IPS DF 6.9 (cell line): ENCODE measurements at places on chromosomes 12 and 14.

GRCh38 chr14:99815696-99816095 is 22.5 kb downstream of the EML1 start:
- DNase-seq = no peak

DNA sequence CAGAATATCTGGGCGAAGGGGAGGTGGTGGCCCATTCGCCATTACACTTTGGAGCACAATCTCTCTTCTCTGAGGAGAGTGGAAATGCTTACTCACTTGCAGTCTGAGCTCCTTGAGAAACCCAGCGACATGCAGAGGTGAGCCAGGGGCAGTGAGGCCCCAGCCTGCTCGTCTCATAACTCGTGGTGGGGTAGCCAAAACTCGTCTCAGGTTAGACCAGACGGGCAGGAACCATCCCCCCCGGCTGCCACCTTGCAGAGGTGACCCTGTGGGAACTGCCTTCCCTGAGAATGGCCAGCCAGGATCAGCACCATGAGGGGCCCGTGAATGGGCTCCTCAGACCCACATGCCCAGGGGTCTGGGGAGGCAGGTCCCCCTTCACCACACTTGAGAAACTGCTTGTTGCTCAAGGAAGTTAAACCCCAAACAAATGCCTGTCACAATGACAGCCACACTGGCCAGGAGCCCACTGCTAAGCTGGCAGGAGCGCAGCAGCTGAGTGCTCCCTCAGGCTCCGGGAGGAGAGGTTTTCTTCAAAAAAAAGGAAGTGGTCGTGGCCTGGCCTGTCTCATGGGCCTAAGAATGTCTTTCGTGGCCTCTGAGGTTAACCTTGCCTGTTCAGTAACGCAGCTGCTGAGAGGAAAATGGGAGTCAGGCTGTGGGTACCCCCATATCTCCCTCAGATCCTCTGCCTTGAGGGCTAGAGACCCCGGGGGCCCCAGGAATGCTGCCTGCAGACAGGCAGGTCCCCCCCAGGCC is 9.2 kb upstream of the ALDH2 start:
- DNase-seq = no peak

- DNase-seq = no peak
Measured at GRCh38 chr12:103139876-103140275, 182.4 kb downstream of the ASCL1 start.

DNA sequence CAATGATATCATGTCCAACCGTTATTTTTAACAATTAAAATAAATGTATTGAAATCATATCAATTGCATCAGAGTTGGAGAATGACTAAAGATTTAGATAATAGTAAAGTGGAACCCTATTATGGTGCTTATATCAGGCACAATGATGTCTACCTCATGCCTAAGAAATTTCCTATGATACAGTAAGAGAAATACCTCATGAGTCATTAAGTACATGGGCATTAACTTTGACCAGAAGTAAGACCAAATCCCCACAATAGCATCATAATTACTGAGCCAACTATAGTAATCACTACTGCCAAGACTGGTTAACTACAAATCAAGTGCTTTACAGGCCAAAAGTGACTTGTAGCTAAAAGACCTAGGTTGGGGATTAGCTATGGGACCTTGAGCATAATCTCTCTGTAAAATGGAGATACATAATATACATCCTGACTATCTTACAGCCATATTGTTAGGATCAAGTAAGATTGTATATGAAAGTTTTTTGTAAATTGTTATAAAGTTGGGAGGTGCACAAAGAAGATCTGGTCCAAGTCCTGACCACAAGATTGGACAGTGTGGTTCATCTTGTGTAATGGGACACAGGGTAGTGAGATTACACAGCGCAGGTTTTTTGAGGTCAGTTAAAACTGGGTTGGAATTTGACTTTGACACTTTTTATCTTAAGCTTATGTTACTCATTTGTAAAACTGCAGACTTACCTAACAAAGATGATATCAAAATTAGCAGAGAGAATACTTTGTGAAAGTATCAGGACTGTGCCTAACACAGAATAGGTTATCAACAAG is 60.5 kb downstream of the ERGIC2 start:
- no peak for DNase-seq

DNA sequence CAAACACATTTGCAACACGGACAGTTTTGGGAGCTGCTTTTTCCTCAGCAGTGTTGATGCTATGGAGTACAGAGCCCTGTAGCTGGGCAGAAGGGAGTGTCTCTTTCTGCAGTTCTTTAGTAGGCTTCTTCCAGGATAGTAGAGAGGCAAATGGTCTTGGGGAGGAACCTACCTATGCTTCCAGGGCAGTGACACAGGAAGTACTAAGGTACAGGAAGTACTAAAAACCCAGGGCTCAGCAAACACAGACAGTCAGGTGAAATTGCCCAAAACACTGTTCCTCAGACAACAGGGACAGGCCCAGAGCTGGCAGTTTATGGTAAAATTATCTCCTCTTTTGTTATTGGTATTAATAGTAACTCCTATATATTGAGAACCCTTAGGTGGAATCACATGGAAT is 217.6 kb downstream of the TTC8 start:
- DNase-seq = no peak

GRCh38 chr12:107126796-107127481 is 33.6 kb upstream of the CRY1 start:
- DNase-seq = no peak

GRCh38 chr12:92513231-92513730 is 189.5 kb upstream of the PLEKHG7 start:
- no peak for DNase-seq

- no peak for DNase-seq
Measured at GRCh38 chr14:105176513-105176912, 4.6 kb downstream of the NUDT14 start.

- no peak for DNase-seq
Measured at GRCh38 chr14:98965076-98965475, 306.9 kb downstream of the BCL11B start.

DNA sequence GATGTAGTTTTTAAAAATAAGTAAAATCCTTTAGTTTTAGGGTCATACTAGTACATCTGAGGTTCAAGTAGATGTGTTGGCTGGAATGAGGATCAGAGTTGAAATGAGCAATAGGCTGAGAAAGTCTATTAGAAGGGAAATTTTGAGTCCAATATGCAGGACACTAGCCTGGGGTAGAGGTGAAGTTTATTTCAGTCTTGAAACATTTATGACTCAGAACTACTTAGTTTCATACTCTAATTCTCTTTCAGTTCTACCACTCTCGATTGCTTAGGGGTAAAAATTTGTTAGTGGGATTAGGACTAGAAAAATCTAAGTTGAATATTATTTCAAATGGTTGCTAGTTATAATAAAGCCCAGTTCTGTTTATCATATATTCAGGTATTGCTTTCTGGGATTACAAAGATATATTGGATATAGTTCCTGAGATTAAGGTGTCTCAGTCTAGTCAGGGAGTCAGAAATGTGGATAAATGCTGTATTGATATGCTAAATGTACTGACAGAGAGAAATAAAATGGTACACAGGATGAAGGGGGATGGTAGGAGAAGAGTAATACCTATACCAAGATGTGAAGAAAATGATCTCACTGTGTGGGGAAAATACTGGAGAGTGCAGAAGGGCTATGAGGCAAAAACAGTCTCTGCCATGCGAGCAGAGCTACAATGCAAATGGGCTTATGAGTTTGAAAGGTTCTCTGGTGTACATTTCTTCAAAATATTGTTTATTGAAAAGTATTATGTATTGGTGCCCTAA is 395.8 kb upstream of the FBXO33 start:
- no peak for DNase-seq

- no peak for DNase-seq
Measured at GRCh38 chr14:76343386-76343785, 32.6 kb upstream of the ESRRB start.

DNA sequence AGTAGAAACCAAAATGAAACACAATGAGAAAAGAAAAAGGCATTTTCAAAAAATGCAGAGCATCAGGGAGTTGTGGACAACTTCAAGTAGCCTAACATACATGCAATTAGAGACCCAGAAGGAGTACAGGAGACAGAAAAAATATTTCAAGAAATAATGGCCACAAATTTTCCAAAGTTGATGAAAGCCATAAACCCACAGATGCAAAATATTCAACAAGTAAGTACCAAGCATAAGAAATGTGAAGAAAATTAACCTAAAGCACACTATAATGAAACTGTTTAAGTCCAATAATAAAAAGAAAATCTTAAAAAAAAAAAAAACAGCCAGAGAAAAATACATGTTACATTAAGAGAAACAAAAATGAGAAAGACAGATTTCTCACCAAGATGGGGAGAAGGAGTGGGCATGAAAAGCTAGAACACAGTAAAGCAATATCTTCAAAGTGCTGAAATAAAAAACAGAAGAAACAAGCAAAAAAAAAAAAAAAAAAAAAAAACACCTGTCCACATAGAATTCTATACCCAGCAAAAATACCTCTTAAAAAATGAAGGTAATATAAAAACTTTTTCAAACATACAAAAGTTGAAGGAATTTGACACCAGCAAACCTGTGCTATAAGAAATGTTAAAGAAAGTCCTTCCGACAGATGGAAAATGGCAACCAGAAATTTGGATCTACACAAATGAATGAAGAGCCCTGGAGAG is 77.1 kb downstream of the PRKAB1 start:
- no peak for DNase-seq

DNA sequence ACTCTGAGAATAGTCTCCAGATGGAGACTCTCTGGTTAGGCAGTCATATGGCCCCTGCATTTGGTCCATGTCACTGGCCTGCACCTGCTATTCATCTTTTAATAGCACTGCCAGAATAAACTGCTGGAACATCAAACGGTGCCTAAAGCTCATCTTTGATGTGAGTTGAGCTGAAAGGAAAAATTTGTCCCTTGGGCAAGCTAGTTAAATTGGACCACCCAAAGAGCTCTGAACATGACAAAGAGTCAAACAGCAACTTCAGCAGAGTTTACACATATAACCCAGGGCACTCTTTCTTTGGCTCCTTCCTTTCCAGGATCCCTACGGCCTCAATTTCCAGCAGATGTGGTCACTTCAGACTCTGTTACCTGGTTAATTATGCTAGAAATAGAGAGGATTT is 269.9 kb downstream of the RPL10L start:
- DNase-seq = peak; percentile 16

DNA sequence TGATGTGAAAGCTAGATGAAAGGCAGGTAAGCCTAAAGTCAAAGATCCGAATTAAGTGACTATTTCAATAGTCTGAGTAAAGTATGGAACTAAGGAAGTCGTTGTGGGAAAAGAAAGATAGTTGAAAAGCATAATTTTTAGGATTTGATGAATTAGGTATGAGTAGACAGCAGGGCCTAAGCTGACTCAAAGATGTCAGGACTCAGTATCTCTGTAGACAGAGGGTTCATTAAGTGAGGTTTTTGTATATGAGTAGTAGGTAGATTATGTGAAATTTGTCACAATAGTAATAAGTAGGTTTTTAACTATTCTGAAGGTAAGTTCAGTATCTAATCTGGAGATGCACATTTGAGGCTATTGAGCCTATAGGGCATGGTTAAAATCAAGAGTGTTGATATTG is 196.4 kb downstream of the RASSF9 start:
- no peak for DNase-seq

- no peak for DNase-seq
Measured at GRCh38 chr12:26848156-26848825, 15.3 kb upstream of the ITPR2 start.

GRCh38 chr14:24133735-24134134 is 2.3 kb upstream of the PSME1 start:
- no peak for DNase-seq

GRCh38 chr14:101595349-101595748 is 34.1 kb downstream of the DIO3 start:
- DNase-seq = no peak

- DNase-seq = no peak
Measured at GRCh38 chr14:51547260-51547659, 104.5 kb upstream of the FRMD6 start.

DNA sequence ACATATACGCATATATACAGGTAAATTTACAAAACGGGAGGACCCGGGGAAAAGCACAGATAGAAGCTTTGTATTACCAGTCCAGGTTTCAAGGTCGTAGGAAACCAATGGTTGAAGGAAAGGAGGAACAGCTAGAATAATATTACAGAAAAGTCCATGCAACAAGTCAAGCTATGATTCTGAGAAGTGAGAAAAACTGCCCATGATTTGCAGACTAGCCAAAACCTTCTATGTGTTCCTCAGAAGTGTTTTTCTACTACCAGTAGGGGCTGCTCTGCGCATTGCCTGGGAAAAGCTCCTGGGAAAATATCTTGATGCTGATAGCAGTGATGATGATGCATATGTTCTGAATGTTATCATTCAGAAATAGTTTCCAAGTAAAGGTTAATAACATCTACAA is 2.2 kb downstream of the PDZRN4 start:
- DNase-seq = no peak

DNA sequence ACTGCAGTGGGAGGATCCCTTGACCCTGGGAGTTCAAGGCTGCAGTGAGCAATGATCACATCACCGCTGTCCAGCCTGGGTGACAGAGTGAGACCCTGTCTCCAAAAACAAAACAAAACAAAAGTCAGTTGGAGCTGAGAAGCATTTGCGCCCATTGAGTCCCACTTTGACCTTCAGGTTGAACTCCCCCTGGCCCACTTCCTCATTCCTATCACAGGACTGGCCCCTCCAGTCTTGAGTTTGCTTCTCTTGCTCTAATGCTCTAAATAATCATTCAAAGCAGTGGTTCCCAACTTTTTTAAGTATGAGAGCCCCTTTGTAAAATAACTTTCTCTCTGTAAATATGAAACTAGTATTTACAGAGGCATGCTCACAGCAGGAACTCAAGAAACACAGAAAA is 28.0 kb upstream of the GSC start:
- DNase-seq = no peak

DNA sequence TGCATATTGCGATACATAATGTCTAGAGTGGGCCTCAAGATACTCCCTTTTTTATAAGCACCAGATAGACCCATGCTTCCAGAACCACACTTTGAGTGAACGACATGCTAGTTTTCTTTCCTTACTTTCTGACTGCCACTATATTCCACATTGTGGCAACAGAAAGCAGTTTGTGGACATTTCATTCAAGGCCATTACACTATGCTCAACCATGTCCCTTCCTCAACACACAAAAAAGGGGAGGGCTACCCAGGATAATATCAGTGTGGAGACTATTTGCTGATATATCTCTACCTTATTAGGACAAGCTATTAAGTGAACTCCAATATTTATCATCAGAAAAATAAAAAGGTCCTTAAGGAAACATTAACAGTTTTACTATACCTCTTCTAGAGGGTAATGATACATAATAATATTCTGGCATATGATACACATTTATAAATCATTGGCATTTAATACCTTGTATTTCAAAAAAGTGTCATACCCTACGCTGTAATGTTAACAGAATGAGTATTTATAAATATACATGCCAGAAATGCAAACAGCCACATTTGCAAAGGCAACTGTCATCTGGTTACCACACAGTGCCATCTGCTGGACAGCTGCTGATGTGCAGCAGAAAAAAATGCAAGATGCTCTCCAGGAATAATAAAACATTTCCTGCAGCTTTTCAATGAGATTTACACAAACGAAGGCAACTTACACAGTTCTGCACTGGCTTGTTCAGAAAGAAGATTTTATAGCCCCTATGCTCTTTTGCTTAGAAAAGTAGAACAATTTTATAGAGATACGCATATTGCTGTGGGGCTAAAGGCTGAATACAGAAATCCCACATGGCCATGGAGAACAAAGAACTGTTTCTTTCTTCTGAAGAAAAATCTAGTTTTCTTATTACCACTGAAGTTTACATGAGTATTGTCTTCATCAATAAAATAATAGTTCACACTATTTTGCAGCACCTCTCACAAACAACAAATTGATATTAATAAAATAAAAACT is 182.2 kb upstream of the GRIP1 start:
- peak; percentile 58 for DNase-seq
